Activated CD4-positive, alpha-beta T cell treated with anti-CD3 and anti-CD28 coated beads, Interleukin-2, amount 10 ng/mL, durations not matched to agents 7 days and 5 days (primary cell): ENCODE measurements at places on chromosomes 3 and 15.

- DNase-seq: no peak
Observed at GRCh38 chr3:184349563-184350470, 11.6 kb downstream of the CLCN2 start.

- DNase-seq: no peak
Observed at GRCh38 chr3:175432376-175433025, 573.4 kb downstream of the NAALADL2 start.

DNA sequence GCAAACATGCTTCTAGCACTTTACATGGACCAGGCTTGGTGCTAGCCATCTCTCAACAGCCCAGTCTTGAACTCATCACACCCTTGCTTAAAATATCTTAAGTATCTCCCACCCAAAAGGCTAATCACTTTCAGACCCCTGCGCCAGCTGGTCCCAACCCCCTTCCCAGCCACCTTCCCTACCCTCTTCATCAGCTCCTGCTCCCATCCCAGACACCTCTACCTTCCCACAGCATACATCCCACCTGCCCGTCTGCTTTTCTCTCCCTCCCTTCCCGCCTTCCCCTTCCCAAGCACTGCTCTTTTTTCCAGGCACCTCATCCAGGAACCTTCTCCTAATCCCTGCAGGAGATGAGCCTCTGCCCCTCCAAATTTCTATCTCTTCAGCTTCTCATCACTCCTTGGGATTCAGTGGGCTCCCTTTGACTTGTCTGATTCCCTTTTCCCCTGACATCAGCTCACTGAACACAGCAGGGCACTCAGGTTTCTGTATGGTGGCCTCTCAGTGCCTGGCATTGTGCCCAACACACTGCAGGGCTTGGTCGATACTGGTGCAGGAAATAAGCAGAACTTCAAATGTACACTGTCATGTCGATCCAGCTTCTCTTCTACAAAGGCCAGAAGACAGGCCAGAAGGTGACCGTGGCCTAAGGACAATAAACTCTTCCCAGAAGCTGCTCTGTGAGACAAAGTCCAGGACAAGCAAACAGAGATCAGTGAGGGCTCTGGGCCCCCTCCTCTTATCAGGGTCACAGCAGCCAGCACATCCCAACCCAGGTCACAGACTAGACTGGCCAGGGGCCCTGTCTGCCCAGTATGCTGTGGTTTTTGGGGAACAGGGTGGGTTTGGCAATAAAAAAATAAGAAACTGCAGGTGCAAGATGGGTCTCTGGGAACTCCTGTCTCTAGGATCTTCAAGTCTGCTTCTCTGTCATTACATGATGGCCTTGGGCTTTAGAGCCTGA, 2.2 kb upstream of the ITIH1 start:
- DNase-seq: no peak

GRCh38 chr3:71428841-71429596, 154.5 kb downstream of the FOXP1 start:
- DNase-seq: no peak

- no peak for DNase-seq
Observed at GRCh38 chr3:74500257-74500656, 114.2 kb downstream of the CNTN3 start.

DNA sequence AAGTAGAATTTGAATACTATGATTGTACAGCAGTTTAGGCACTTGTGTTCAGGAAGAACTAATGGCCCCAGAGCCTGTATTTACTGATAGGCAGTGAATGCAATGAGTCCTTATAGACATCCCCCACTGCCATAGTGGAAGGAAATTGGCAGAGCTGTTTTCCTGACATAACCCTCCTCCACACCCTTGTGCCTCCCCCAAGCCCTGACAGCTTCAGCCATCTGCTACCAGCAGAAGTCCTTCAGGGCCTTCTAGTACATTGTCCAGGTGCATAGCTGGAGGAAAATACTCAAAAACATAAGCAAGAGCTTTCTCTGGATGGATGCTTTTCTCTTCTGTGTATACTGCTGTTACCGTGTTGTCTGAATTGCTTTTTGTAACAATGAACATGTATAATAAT, 20.6 kb downstream of the ARHGAP31 start:
- no peak for DNase-seq

DNA sequence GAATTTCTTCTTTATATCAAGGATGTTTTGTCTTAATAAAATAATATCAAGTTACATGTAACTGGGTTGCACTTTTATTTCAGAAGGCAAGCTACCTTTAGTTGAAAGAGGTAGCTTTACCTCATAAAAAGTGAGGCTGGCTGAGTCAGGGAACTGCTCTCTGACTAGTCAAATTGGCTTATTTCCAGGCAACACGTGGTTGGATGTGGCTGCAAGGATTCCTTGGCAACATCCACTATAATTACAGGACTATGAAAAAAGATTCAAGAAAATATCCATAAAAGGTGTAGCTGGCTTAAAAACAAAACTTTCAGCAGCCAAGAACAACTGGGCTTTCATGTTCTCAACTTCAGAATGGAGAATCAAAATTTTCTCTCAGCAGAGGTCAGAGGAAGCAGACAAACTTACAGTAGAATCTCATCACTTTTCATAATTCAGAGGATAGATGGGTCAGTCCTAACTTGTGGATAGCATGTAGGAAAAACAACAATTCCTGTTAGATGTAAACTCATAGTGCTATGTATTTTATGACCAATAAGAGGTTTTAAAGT, 779.1 kb downstream of the MECOM start:
- DNase-seq: no peak

DNA sequence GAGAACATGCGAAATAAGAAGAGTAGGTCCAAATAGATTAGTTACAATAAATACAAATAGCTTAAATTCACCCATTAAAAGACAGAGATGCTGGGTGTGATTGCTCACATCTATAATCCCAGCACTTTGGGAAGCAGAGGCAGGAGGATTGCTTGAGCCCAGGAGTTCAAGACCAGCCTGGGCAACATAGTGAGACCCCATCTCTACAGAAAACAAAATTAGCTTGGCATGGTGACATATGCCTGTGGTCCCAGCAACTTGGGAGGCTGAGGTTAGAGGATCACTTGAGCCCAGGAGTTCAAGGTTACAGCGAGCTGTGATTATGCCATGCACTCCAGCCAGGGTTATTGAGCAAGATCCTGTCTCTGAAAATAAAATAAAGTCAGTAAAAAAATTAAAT, 109.1 kb upstream of the WNT5A start:
- DNase-seq: no peak

- DNase-seq: peak; percentile 34
Observed at GRCh38 chr15:72227192-72227586, 3.8 kb downstream of the PKM start.

- no peak for DNase-seq
Observed at GRCh38 chr3:64509206-64509605, 178.6 kb downstream of the ADAMTS9 start.

GRCh38 chr3:98964784-98965183, 63.3 kb upstream of the DCBLD2 start:
- DNase-seq: no peak

GRCh38 chr3:192079098-192079497, 618.1 kb downstream of the PYDC2 start:
- DNase-seq: no peak

DNA sequence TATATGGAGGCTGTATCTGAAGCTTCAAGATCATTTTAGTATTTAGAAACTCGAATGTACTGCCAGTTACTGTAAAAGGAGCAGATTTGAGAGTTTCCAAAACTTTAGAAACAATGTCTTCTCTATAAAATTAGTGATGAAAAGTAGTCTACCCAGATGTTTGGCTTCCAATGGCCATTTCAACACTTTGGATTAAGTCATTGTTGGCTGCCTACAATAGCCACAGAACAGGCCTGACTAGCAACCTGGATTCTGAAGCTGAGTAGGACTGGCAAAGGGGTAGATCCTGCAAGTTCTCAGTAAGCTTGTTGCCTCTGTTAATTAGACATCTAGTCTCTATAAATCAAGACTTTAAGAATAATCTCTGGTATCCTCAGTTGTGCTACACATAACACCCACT, 239.0 kb upstream of the KCNMB2 start:
- DNase-seq: no peak

GRCh38 chr3:189900578-189900977, 220.1 kb downstream of the P3H2 start:
- no peak for DNase-seq

DNA sequence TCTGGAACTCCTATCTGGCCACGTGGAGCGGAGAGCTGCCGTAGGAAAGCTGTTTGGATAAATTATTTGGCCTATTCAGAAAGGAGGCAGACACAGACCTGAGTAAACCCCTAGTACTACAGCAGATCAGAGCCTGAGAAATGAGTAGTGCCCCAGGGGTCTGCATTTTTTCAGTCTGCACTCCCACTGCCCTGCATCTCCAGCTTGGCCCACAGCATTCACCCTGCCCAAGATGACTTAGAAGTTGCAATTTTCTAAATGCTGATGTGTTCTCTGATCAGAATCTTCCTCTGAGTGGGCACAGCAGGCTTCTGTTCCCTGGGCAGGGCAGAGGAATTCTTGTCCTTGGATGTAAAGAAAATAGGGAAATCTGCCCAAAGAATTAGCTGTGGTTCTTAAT, 55.1 kb upstream of the PIK3CB start:
- no peak for DNase-seq

DNA sequence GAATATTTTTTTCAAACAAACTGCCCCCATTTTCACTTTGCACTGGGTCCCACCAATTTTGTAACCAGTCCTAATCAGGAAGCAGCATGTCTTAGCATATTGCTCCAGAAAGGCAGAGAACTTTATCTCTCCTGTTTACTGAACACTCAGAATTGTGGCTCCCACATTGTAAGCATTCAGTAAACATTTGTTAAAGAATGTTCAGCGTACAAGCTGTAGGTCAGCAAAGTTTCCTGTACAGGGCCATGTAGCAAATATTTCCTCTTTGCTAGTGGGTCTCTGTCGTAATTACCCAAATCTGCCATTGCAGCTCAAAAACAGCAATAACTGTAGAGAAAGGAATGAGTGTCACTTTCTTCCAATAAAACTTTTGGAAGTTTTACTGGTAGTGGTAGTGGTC, 393.3 kb downstream of the GRM7 start:
- DNase-seq: no peak

GRCh38 chr3:46925585-46925934, 48.0 kb downstream of the PTH1R start:
- DNase-seq: no peak

DNA sequence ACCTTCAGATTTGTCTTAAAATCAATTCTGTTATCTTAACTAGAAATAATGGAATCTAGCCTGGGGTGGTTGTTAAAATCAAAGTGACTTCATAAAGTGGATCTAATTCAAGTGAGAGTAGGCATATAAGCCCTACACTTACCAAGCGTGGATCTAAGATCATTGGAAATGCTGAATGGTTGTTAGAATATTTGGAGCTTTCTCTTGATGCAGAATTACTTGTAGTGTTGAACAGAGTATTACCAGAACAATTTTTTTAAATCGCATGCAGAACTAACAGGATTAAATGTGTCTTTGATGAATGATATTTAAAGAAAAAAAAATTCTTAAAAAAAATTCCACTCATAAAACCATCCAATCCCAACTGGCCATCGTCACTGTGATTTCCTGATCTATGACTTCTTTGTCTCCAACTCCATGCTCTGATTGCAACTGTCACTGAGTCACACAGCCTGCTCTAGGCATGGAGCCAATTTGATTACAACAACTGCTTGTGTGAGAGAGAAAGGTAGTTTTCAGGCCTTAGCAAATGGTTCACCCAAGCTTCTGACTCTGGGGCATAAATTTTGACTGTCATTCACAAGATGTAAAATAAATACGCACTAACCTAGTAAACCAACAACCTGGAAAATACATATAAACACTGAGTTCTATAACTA, 25.9 kb upstream of the SPRED1 start:
- no peak for DNase-seq

- no peak for DNase-seq
Observed at GRCh38 chr3:148790851-148791735, 36.5 kb upstream of the CPB1 start.

- no peak for DNase-seq
Observed at GRCh38 chr3:59084583-59084982, 34.8 kb upstream of the CFAP20DC start.

DNA sequence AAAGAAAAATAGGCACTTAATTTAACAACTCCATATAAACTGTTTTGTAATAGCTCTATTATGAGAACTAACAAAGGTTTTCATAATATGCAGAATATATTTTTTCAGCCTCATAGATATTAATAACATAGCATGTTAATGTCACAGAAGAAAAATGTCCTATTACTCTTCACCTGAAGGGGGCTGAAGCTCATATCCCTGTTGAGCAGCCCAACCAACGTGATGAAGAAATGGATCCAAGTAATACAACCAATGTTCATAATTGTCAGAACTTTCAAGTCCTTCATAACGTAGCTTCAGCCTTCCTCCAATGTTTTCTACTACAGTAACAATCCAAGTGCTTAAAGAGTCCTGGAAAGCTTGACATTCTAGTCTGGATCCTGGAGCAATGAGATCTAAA, 34.5 kb upstream of the STIMATE start:
- no peak for DNase-seq

DNA sequence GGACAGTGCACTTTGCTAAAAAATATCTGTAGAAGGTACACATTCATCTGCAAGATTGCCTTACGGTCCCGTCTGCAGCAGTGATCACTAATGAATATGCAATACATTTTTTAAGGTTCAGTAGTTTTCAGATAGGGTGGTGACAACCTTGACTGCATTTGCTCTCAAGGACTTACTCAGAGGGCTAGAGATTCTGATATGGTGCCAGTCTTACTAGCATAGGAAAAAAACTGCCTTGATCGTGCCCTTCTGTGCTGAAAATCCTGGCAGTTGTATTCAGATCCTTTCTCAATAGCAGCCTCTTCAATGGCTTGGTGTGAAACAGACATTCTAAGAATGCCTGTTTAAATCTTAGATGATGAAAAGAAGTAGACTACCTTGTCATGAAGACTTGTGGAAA, 411.9 kb upstream of the CCDC54 start:
- no peak for DNase-seq

DNA sequence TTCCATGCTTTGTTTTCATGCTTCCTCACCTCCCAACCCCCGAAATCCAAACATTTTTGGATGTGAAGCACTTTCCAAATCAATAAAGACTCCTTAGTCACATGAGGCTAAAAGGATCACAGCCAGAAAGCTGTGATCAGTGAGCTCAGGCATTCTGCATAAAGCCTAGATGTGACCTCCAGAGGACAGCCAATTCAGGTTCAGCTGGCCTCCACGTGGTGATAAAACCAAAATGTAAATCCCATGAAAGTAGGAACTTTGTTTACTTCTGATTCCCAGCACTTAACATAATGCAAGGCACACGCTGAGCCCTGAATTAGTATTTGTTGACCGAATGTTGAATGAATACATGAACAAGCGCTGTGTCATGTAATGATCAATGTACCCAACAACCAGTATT, 249.5 kb upstream of the EOMES start:
- DNase-seq: no peak

- no peak for DNase-seq
Observed at GRCh38 chr15:98830034-98830634, 177.5 kb downstream of the PGPEP1L start.

- no peak for DNase-seq
Observed at GRCh38 chr15:88220443-88221335, 35.9 kb downstream of the NTRK3 start.

- DNase-seq: no peak
Observed at GRCh38 chr3:113896930-113897329, 50.9 kb upstream of the ZDHHC23 start.

GRCh38 chr15:43210807-43211206, 10.0 kb downstream of the EPB42 start:
- DNase-seq: no peak

GRCh38 chr3:193057616-193058015, 140.0 kb upstream of the MB21D2 start:
- no peak for DNase-seq
